GM13976 (cell line): ENCODE measurements at places on chromosomes 6 and 20.
A peak's percentile ranks its signal among the peaks of the same experiment; 100 is the strongest.

GRCh38 chr6:153056308-153056707, 53.8 kb upstream of the MTRF1L start:
- no peak for DNase-seq

DNA sequence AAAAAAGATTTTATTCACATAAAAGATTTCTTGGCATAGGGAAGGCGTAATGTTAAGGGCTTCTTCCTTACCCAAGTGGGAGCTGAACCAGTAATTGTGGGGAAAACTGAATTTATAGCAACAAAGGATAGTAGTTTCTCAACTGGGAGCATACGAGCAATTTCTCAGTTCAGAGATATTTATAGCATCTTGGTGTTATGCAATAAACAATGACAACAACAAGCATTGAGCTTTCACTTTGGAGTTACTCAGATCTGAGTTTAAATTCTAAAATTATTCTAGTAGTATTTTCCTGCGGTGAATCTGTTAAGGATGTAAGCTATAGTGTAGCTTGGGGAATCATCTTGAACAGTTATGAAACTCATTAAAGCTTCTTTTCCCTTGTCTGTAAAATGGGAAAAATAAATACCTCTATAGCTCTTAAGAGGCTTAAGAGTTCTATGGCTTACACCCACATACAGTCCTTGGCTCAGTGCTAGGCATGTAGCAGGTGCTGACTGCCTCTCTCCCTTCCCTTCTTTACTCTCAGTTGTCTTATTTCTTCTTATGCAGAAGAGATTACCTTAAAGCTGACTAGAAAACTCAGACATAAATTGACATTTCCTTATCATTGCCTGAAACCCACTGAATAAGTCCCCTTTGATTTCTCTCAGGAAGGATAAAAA, 58.8 kb downstream of the SAMD5 start:
- no peak for DNase-seq

DNA sequence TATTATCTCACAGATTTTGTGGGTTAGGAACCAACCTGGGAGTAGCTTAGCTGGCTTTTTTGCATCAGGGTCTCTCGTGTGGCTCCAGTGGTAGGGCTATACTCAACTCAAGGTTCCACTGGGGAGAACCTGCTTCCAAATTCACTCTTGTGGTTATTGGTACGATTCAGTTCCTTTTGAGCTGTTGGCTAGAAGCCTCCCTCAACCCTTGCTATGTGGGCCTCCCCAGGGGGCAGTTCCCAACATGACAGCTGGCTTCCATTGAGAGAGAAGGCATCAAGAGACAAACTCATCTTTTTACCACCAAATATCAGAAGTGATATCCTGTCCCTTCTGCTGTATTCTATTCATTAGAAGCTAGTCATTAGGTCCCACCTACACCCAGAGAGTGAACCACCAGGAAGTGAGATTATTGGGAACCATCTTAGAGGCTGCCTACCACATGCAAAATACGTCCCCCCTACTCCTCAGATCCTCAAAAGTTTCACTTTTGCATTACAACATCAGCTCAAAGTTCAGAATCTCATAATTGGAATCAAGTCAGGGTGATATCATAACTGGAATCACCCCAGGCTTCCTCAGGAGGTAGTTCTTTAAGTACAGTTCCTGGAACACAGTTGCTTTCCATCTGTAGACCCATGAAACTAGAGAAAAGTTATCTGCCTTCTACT, 30.9 kb downstream of the MKKS start:
- no peak for DNase-seq

- peak; percentile 74 for DNase-seq
These were observed 119.0 kb downstream of the RTN4IP1 start for GRCh38 chr6:106510090-106510970.

DNA sequence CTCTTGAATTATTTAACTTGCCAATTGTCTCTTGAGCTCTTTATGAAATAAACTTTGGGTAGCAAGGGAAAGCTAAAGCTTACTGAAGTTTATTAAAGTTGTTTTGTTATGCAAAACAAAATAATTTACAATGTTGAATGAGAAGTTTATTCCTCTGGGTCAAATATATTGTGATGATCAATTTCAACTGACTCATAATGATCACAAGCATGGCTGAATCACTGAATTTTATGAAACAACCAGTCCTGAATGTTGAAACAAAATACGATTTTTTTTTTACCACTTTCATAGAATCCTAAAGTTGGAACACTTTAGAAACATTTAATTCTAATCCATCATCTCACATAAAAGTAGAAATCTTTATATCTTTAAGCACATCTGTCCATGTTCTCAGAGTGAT, 110.3 kb downstream of the RWDD2A start:
- no peak for DNase-seq

DNA sequence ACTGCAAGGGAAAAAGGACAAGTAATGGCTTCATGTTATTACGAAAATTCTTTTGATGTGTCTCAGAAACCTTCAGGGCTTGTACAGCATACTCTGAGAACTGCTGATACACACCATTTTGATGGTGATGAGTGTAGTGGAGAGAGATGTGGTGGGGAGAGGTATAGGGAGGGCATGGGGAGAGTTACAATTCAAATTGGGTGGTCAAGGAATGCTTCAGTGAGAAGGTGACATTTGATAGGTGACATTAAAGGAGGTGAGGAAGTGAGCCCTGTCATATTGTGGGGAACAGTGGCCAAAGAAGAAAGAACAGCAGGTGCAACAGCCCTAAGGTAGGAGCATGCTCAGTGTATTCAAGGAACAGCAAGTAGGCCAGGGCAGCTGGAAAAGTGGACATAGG, 318.9 kb downstream of the CLIC5 start:
- no peak for DNase-seq

DNA sequence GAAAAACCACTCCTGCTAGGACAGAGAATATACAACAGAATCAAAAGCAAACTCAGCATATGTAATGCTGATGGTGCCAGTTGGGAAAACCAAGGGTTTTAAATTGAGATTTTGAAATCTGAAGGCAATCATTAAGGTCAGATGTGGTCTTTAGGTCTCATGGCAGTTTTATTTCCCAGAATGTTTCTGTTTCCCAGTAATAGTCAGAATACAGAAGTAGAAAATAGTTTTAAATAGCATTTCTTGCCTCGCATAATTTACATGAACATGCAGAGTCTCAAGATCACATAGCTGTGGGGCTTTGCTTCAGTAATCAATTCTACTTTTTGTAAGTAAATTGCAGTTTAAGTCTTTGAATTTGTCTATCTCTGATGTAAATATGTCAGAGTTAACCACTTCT, 58.1 kb downstream of the RNF144B start:
- no peak for DNase-seq

GRCh38 chr6:167565884-167566599, 241.2 kb downstream of the TTLL2 start:
- DNase-seq: no peak

GRCh38 chr6:48212501-48212900, 101.5 kb upstream of the PTCHD4 start:
- no peak for DNase-seq

DNA sequence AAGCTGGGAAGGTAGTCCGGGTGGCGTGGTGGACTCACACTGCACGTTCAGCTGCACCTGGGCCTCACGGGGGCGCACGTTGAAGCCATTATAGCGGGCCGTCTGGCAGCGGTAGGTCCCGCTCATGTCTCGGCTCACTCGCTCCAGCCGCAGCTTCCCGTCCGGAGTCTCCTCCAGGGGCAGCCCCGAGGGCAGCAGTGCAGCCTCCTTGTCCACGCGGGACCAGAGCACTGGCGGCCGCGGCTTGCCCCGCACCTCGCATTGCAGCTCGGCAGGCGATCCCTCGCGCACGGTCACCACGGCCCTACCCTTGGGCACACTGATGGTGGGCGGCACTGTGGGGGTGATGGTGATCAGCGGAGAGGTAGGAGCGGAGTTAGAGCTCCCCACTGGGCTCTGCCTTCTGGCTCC, 47.6 kb downstream of the MDGA1 start:
- DNase-seq: peak; percentile 53

DNA sequence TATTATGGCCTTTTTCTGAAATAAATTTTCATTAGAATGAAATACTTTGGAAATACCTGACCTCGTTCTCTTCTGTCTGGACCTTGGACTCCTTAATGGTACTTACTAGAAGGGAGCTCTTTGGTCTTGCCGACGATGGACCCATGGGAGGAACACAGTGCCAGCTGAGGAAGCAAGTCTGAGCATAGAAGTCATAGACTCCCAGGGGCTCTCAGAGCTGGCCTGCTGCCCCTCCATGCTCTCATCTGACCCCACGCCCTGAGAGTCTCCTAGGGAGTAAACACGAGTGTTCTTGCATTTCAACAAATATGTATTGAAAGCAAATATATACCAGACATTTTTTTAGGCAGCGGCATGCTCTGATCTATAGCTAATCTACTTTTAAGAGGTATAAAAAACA, 87.8 kb downstream of the PLEKHG1 start:
- DNase-seq: no peak

DNA sequence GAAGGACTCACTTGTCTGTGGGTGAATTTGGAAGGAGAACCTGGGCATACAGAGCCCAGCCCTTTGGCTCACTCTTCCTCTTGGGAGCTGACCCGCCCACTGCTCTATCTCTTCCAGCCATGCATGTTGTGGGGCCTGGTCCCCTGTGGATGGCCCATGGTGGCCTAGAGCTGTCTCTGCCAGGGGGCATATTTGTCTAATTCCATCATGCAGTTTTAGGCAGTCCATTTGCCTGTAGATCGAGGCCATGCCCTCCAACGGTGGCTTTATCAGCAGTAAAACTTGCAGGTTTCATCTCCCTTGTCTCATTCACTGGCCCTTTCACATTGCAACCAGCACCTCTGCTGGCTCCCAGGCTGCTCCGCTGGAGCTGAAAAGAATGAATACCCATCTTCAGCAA, 12.9 kb upstream of the EZR start:
- no peak for DNase-seq

DNA sequence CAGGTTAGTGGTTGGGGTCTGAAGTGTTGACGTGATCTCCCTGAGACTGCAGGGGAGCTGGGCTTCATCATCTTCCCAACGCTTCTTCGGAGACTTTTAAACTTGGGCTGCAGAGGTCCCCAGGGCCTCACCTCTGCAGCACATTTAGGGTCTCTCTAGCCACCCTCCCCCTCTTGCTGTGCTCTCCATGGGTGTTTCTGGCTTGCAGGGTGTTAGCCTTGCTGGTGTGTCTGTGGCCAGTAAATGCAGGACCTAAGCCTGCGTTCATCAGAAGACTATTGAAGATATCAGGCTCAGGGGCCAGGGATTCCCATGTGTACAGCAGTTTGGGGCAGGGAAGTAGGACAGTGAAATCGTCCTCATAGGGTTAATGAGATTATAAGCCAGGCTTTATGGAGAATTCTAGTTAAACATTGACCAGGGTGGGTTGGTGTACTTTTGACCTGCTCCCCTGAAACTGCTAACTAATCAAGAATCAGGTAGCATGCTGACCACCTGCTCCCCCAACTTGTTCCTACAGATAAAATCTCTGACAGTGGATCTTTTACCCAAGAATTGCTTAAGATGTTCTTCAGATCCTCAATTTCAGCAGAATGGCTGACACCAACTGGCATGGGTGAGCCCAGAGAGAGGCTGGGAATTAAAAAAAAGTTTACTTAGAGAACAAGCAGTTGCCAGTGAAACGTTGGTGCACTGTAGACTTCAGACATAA, 3.8 kb upstream of the DDO start:
- DNase-seq: no peak

DNA sequence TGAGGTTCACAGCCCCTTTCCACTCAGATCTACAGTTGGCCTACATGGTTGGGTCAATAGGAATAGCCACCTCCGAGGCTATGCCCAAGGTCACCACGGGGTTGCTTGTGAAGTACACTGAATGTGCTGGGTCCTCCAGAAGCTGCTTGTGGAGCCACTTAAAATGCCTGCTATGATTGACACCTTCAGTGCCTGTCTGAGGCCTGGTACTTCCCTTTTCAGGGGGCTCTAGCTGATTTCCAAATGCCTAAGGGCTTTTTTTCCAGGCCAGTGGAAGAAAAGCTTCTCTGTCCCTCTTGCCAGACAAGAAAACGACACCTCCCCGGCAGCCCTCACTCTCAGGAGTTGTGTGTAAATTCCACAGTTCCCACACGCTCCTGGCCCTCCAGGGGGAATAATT, 6.3 kb upstream of the NXT1 start:
- DNase-seq: no peak

DNA sequence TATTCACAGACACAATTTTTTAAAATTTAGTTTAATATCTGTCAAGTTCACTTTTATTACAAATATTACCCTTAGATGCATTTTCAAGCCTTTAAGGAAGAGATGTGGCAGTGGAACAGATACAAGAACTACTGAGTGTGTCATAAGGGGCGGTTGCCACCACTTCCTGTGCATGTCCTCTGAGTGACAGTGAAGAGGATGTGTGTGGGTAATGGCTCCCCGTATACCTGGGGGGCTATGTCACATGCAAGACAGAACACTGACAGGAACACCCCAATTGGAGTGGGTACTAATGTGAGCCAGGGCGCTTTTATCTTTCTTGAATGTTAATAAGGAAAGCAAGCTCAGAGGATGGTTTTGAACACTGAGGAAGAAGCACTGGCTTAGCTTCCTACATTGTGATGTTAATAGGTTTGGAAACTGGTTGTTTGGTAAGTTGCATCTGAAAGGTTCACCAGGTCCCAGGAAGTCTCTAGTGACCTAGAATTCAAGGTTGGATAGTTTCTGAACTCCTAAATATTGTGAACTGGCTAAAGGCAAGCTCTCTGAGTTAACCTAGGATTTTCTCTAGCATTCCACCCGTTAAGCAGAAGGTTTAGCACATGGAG, 83.4 kb upstream of the ASF1A start:
- no peak for DNase-seq

- peak; percentile 36 for DNase-seq
These were observed 804 bp downstream of the C6orf141 start for GRCh38 chr6:49551078-49551865.

DNA sequence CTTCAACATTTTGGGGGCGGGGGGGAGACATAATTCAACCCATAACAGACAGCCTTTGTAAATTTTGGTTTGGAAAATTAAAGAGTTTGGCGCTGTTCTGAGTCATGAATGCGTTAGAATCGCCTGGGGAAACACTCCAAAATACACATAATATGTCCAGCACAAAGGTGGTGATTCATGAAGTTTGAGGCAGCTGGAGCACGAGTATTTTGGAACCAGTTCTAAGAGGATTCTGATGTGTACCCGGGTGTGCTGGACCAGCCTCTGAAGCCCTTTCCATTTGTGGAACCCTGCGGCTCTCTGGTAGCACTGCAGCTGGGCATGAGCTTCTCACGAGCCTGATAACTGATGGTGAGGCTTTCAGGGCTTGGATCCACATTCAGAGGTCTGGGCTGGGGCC, 4.7 kb downstream of the GMPR start:
- DNase-seq: no peak

DNA sequence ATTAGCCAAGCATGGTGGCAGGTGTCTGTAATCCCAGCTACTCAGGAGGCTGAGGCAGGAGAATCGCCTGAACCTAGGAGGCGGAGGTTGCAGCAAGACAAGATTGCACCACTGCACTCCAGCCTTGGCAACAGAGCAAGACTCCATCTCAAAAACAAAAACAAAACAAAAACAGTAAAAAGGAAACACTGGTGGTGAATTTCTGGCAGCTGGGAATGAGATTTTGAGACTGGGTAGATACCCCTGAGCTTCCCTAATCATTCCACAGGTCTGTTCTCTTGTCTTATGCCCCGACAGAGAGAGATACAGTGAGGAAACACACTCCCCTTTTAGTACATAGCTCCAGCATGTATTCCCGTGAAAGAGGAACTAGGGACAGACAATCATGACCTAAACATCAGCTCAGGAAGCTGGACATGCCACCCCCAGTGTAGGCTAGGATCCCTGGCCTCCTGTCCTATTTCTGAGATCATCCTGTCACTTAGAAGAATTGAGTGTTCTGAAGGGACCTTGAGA, 9.6 kb downstream of the MAN1A1 start:
- DNase-seq: no peak

GRCh38 chr6:90168693-90169131, 127.9 kb downstream of the BACH2 start:
- no peak for DNase-seq
